Suprapubic skin (tissue), 4 donors: ENCODE measurements at places on chromosomes 2 and 18. TPM values are rescaled to one million over a fixed set of nuclear protein-coding genes. Genes with fewer than 3 reads are reported as not detected.

The GALNT5 gene
- total RNA-seq: 0.40 TPM

The GRHL1 gene
- total RNA-seq: 127 TPM

The FAHD2B gene
- total RNA-seq: 13.7 TPM

The ST6GAL2 gene
- 0.80 TPM for total RNA-seq

The EGR4 gene
- total RNA-seq: not detected

The GRB14 gene
- 2.3 TPM for total RNA-seq

The UGT1A4 gene
- total RNA-seq: not detected

The WNT10A gene
- total RNA-seq: 20.7 TPM

The NOL4 gene
- total RNA-seq: not detected

The OTOS gene
- total RNA-seq: not detected

The RND3 gene
- total RNA-seq: 60.4 TPM

The IL1F10 gene
- total RNA-seq: 0.80 TPM

The MRO gene
- total RNA-seq: 0.59 TPM

The SIX3 gene
- not detected for total RNA-seq

The ACOXL gene
- total RNA-seq: not detected

The FSHR gene
- total RNA-seq: not detected

The KCNF1 gene
- total RNA-seq: not detected

The CCDC195 gene
- not detected for total RNA-seq

The CCDC88A gene
- total RNA-seq: 9.0 TPM

The VRK2 gene
- 15.1 TPM for total RNA-seq

The NETO1 gene
- 0.47 TPM for total RNA-seq

The GALR1 gene
- 0.16 TPM for total RNA-seq

The MARCHF4 gene
- not detected for total RNA-seq

The REEP1 gene
- total RNA-seq: 5.2 TPM

The HOXD13 gene
- 0.19 TPM for total RNA-seq

The ACVR2A gene
- 47.1 TPM for total RNA-seq

The LYPD1 gene
- total RNA-seq: 0.34 TPM

The CYP27A1 gene
- 22.3 TPM for total RNA-seq

The SLC9A4 gene
- total RNA-seq: 1.3 TPM

The SLC23A3 gene
- 12.6 TPM for total RNA-seq

The ELOA2 gene
- total RNA-seq: not detected

The DUSP19 gene
- total RNA-seq: 3.8 TPM

The CCNYL1 gene
- total RNA-seq: 6.0 TPM
